Left hindlimb (tissue), 1 donor: ENCODE measurements at places on chromosomes 7 and 10.

DNA sequence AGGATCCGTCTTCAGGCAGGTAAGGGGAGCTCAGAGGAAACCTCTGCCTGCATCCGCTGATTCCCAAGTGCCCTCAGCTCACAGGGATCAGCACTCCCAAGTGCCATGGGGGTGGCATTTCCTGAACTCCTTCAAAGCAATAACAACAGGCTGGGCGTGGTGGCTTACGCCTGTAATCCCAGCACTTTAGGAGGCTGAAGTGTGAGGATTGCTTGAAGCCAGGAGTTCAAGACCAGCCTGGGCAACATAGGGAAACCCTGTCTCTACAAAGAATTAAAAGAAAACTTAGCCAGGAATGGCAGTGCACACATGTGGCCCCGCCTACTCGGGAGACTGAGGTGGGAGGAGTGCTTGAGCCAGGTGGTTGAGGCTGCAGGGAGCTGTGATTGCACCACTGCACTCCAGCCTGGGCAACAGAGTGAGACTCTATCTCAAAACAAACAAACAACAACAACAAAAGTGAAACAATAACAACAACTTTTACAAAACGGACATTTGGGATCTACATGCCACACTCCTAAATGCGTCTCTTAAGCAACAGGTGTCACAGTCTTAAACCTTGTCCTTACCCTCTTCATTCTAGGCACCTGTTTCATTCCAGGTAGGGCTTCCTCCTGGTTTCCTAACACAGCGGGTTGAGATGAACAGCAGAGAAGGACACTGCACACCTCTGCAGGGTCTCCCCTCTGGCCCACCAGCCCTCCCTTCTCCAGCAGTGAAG is 73.8 kb downstream of the PAXIP1 start:
- DNase-seq: no peak

GRCh38 chr7:35969066-35969465 is 168.2 kb downstream of the SEPTIN7 start:
- DNase-seq: no peak

DNA sequence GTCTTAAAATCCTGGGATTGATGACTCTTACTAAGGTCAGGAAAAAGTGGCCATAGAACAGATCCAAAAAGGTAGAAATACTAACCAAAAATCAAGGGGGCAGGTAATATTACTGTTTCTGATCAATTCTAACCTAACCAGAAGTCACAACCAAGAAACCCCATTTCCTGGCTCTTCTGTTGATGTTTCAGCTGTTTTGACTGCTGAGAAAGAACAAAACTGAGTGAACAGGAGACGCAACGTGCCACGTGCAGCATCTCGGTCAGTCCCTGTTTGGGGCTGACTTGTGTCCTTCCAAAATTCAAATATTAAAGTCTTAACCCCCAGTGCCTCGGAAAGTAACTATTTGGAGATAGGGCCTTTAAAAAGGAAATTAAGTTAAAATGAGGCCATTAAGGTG is 56.8 kb downstream of the JAZF1 start:
- DNase-seq: no peak

DNA sequence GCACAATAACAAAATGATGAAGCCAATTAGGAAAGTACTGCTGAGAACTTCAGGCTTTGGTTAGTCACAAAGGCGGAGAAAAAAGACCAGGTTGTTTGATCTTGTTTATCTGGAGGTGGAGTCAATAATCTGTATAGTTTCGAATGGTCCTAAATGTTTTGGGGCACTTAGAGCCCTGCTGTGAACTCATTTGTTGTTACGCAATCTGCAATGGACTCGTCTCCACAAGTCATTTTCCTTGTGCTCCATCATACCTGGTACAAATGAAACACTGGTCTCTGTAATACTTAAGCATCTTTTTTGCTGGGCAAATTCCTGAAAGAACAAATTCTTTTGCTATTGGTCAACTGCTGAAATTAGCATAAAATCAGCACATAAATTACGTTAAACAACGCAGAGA is 430.5 kb downstream of the GATA3 start:
- DNase-seq: no peak

DNA sequence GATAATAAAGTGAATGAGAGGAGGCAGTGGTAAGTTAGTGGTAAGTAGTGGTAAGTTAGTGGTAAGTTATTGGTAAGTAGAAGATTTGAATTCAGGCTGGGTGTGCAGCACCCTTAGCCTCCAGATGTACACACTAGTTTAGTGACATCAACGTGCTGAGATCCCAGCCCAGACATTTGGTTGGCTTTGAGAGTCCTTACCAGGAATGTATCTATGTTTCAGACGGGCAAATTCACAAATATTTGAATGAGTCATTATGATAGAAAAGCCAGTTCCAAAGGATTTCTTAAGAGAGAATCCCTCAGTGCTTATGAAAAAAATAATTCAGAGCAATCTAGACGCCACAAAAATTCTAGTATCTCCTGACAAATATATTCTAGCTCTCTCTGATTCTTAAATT is 70.0 kb downstream of the ARL4A start:
- no peak for DNase-seq

GRCh38 chr7:74606909-74607510 is 50.5 kb upstream of the GTF2I start:
- no peak for DNase-seq
